ENCODE measurements at places on chromosomes 11 and 22.

- no peak for DNase-seq
These were observed 192.8 kb upstream of the SORL1-AS1 start for GRCh38 chr11:121645596-121645995.

DNA sequence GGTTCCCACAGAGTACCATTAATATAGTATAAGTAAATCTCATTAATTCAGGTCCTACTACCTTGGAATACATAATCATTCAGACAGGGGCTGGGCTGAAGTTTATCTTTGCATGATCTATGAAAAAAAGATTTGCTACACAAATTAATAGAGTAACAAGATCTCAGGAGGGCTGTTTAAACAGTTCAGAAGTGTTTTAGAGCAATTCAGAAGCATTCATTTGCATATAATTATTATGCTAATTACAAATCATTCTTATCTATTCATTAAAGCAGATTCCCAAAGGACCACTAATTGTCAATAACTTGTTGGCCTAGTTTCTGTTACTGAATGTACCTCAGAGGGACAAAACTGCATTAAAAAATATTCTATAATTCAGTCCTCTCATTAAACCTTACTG lies 40.5 kb downstream of the PITPNB start:
- DNase-seq, result no peak

GRCh38 chr22:29806196-29806595 lies 31.9 kb downstream of the ASCC2 start:
- no peak for DNase-seq

DNA sequence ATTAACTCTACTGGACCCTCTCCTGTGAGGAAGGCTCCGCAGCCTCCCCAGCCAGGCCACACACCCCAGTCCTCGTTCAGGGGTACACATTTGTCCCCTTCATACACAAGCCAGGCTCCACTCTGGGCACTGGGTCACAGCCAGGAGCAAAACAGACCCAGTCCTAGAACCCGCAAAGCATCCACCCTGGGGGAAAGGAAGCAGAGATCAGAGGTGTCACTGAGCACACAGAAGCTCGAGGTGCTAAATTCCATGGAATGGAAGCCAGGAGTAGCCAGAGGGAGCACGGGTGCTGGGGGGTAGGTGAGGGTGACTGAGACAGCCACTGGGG lies 43.6 kb upstream of the TH start:
- no peak for DNase-seq

DNA sequence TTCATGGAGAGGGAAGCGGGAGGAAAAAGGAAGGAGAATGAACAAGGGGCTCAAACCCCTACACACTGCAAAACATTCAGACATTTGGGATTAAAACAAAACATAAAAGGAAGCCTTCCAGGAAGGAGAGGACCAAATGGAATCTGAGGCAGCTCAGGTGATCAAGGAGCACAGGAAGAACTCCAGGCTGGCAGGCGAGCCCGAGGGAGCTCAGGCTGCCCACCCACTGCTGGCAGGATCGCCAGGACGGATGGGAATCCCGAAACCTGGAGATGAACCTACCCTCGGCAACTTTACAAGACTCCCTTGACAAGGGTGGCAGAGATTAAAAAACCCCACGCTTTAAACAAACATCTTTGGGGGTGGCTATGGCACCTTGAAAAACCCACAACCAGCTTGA lies 5.0 kb upstream of the PYGM start:
- no peak for DNase-seq

DNA sequence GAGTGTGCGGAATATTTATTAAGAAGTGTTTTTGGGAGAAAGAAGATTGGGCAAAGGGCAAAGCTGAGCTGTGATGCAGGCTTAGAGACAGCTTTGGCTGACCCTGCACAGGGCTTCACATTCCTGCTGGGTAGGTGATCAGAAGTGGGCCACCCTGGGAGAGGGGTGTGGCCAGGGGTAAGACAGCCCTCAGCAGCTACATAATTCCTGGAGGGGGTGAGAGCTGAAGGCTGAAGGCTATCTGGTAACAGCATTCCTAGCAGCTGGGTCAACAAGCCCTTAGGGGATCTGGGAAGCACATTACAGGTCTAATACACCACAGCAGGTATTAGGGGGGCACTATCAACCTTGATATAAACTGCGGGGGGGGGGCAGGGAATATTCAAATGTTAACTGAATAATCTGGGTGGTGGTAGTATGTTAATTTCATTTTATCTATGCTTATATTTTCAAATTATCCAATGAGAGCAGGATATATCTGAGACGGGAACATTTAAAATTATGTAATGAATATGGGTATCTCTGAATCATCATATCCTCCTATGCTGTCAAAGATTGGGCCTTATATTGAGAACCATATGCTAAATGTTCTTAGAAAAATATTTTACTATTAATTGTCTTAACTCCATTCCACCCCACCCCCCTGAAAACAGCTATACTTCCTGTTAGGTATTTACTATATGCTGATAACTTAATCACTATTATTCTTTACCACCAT lies 5.9 kb downstream of the OOSP1 start:
- DNase-seq, result no peak

GRCh38 chr11:28447226-28447625 lies 339.0 kb downstream of the METTL15 start:
- no peak for DNase-seq

GRCh38 chr11:70420008-70420464 lies 21.7 kb downstream of the CTTN start:
- DNase-seq, result no peak

DNA sequence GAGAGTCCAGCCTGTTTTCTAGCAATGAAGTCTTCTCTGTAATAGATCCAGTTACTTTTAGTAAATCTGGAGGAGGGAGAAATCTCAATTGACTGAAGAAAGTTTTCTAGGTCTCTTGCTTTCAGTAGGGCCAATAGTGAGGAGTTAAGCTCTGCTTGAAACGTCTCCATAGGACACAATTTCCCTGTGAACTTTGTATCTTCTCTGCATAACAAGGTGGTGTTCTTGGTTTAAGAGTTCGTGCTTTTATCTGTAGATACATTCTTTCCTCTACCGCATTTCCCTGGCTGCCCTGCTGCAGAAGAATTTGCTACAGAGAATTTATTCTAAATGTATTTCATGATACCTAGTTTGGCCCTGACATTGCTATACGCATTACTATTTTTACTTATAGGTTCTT lies 183.1 kb downstream of the ARHGAP42 start:
- DNase-seq, result no peak

DNA sequence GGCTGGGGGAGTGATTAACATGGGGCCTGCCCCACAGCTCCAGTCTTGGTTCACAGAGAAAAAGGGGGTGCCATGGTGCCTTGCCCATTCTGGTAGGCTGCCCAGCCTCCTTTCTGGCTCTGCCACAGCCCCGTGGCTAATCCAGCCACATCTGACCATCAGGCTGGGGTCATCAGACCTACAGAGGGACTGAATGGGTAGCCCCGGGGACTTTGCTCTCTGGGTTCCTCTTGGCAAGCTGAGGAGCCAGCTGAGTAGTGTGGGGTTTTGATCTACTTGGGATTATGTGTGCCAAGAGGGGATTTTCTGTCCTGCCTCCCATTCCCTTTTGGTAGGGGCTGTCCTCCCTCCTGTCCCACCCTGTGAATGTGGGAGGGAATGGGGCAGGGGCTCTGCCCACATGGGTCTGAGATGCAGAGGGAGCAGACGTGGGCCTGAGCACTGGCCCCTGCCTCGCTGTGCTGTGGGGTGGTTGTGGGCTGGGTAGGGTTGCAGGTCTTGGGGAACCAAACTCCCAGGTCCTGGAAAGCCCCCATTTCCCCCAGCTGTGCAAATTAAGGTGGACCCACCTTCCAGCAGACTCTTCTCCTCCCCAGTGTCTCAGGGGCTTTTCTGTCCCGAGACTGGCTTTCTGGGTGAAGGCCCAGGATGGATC lies 32.0 kb downstream of the CD82 start:
- DNase-seq, result no peak

- DNase-seq, result no peak
These were observed 5.7 kb downstream of the SYT13 start for GRCh38 chr11:45280449-45280848.

DNA sequence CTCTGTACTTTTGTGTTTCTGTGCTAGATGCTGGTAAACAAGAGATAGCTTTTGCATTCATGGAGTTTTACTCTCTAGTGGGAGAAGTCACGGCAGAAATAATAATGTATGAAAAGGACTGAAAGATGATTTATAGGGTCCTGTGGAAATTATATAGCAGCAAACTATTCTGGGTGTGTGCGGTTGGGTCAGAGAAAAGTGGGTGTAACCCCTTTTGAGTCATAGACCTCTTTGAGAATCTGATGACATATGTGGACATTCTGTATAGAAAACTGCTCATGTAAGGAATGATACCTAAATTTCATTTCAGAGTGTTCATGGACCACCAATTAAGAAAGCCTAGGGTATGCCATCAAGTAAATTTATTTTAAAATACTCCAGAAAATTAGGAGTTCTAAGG lies 54.4 kb downstream of the TMEM135 start:
- DNase-seq, result no peak

GRCh38 chr11:73520353-73521061 lies 77.4 kb downstream of the FAM168A start:
- no peak for DNase-seq

GRCh38 chr22:27269751-27270543 lies 531.6 kb downstream of the MN1 start:
- DNase-seq, result no peak

- DNase-seq, result no peak
These were observed 646.8 kb upstream of the CCDC90B start for GRCh38 chr11:83933008-83933407.
